ENCODE measurements at places on chromosomes 6 and 20.

- DNase-seq: no peak
These were observed 38.3 kb downstream of the SNX3 start for GRCh38 chr6:108222504-108222903.

DNA sequence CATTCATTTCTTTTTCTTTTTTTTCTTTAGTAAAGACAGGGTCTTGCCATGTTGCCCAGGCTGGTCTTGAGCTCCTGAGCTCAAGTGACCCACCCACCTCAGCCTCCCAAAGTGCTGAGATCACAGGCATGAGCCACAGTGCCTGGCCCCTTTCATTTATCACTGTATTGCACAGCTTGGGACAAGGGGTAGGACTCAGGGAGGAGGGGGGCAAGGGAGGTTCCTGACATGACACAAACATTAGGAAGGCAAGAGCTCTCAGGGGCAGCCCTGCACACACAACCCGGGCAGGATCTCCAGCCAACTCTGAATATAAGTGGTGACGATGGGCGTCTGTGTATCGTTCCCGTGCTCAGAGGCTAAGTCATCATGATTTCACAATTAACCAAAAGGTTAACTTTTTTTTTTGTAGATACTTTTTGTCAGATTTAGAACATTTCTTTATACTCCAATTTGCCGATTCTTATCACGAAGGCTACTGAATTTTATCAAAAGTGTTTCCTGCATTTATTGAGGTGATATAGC, 19.9 kb downstream of the SLC2A4RG start:
- DNase-seq: no peak

GRCh38 chr6:127514179-127514772, 4.9 kb downstream of the MTCL3 start:
- DNase-seq: no peak

- DNase-seq: no peak
These were observed 399.9 kb upstream of the MARCKS start for GRCh38 chr6:113457198-113457597.

- no peak for DNase-seq
These were observed 49.9 kb upstream of the PMEPA1 start for GRCh38 chr20:57759724-57760123.

GRCh38 chr6:73017476-73017875, 207.8 kb downstream of the KHDC1L start:
- no peak for DNase-seq

DNA sequence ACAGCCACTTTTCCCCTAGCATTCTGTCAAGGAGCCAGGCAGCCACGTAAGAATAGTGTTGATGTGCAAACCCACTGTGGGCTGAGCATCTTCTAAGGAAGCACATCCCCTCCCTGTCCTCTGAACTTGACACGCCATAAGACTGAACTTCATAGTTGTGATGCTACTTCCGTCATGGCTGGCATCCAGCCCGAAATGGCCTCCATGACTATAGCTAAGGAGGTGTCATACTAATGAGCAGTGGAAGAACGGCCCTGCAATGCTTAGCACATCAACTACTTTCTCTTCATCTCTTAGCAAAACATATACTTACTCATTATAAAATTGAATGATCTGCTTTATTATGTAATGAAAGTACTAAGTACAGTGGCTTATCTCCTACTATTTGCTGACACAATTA, 110.2 kb downstream of the GJA10 start:
- DNase-seq: no peak

GRCh38 chr6:142854589-142855488, 90.1 kb downstream of the HIVEP2 start:
- no peak for DNase-seq

GRCh38 chr6:149111556-149112115, 205.9 kb upstream of the TAB2 start:
- DNase-seq: no peak

All from stimulated activated CD8-positive, alpha-beta memory T cell treated with anti-CD3 and anti-CD28 coated beads, Interleukin-15, amount 100 ng/mL, for 48 hours (primary cell).